ENCODE measurements at places on chromosomes 16 and 17. TPM values are rescaled to one million over a fixed set of nuclear protein-coding genes. Genes with fewer than 3 reads are reported as not detected.

DOC2A gene
- 0.22 TPM for total RNA-seq

CD300H gene
- total RNA-seq: not detected

PLCG2 gene
- 9.4 TPM for total RNA-seq

SRCIN1 gene
- 0.27 TPM for total RNA-seq

TBC1D3C gene
- total RNA-seq: not detected

TBC1D3G gene
- total RNA-seq: not detected

TBC1D3L gene
- 2.1 TPM for total RNA-seq

CACNG3 gene
- not detected for total RNA-seq

KRTAP4-3 gene
- not detected for total RNA-seq

P2RX1 gene
- total RNA-seq: not detected

RGS11 gene
- 3.1 TPM for total RNA-seq

Measured in thoracic aorta endothelial cell (primary cell).